ENCODE measurements at places on chromosomes 12 and 14. TPM values are rescaled to one million over a fixed set of nuclear protein-coding genes. Genes with fewer than 3 reads are reported as not detected.

The MYH6 gene
- total RNA-seq, result 138 TPM

The AEBP2 gene
- 24.3 TPM for total RNA-seq

The FGF23 gene
- not detected for total RNA-seq

The SLC4A8 gene
- not detected for total RNA-seq

The SLC38A4 gene
- 9.2 TPM for total RNA-seq

The TAS2R42 gene
- not detected for total RNA-seq

The STYK1 gene
- not detected for total RNA-seq

The EIF2S3B gene
- 0.20 TPM for total RNA-seq

The MGAT4C gene
- total RNA-seq, result not detected

GRCh38 chr12:28027328-28027727 is 54.8 kb upstream of the PTHLH start:
- DNase-seq, result no peak

DNA sequence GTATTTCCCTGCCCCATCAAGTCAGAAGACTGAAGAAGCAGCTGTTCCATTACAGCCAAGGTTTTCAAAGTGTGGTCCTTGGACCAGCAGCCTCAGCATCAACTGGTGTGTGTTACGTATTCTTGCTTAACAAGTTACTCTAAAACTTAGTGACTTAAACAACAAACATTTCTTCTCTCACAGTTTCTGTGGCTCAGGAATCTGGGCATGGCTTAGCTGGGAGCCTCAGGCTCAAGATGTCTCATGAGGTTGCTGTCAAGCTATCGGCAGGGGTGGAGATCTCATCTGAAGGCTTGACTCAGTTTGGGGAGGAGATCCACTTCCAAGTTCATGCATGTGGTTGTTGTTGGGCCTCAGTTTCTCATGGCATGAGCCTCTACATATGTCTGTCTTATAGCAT is 174.5 kb downstream of the KTN1 start:
- no peak for DNase-seq

- no peak for DNase-seq
Observed at GRCh38 chr12:126784328-126784921, 1482.5 kb upstream of the TMEM132C start.

GRCh38 chr14:101458741-101459550 is 102.3 kb upstream of the DIO3 start:
- no peak for DNase-seq

DNA sequence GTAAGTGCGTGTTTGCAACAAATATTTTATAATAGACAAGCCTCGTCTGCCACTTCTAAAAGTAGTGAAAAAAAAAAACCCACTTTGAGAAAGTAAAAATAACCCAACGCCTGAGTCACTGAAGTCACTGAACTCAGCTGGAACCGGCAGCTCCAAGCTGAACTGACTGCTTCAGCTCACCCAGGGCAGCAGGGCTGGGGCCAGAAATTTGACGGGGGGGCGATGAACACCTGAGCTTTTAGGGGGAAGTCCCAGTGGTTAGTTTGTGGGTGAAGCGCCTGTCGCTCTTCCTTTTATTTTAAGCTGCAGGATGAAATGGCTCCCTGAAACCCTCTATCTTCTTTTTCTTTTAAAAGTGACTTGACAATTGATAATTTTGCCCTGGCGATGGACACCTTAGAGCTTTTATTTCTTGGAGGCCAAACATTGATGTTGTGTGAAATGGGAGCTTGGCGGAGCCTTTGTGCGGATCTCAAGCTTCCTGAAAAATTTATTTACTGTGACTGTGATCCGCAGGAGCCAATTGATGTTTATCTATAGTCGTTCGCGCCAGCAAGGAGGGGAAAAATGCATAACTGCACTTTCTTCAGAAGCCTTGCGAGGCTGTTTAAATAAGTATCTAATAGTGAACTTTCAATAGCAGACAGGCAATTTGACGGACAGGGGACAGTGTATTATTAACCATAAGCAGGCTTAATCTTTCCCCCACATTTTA is 173.2 kb upstream of the MYL2 start:
- no peak for DNase-seq

GRCh38 chr12:95940514-95940913 is 1.9 kb downstream of the CCDC38 start:
- DNase-seq, result no peak

DNA sequence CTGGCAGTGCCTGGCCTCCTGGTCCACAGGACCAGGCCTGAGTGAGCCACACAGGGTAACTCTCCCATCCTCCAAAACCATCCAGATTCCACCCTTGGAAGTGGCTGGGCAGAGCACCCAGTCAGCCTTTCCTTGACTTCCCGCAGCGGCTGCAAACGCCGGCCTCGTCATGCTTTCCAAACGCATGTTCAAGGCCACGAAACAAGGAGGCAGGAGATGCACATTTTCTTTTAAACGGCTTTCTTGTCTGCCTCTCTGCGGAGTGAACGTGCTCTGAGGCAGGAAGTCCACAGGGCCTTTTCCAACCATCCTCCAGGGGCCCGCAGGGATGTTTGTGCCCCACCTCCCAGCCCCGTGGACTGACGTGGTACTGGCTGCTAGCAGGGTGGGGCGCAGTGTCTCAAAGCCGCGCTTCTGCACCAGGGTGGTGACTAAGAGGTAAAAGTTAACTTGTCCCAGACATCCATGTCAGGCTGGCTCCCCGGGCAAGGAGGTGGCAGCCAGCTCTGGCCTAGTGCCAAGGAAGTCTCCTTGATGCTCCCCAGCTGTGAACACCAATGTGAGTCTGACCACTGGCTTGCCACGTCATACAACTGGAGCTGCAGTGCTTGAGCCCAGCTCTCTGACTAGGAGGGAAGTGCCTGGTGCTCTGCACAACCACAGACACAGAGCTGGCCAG is 45.0 kb downstream of the KCNA5 start:
- peak; percentile 18 for DNase-seq

DNA sequence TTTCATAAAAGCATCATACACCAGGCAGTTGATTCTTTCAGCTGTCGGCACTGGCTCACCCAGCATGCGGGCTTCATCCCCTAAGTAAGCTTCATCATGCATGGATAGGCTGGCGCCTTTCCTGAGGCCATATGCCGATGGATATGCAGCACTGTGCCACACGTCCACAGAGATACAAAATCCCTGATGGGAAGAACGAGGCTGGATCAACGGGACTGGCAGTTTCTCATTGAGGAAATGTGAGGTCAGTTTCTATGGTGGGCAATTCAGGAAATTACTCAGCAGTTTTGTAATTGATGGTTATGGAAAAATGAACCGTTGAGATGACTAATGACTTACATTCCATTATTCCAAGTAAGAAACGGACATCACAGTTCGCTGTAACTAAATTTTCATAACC is 453.8 kb downstream of the TMEM121 start:
- DNase-seq, result no peak

DNA sequence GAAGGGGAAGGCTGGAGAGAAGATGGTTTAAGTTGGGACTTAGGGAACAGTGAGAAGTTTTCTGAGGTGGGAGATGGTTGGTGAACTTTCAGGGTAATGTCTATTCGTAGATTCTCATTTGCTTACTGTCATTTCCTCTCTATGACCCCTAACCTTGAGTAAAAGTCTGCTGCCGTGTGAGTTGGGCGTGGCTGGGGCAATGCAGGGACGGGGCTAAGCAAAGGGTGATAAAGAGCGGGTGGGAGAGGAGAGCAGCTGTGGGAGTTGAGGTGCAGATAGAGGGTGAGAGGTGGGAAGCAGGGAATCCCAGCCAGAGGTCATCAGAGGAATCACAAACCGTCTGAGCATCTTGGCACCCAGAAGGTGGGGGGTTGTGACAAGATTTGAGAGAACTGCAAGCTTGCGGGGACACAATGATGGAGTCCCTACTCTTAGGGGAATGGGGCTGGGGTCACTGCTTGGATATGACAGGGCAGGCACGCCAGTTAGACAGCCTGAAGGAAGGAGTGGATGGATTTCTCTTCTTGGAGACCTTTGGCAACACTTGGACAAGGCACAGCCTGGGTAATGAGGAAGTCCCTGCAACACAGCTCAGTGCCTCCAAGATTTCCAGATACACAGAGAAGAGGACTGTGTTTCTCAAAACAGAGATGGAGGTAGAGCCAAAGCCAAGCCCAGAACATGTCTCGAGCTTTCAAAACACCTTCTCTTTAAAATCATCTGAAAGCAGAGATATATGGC is 45.9 kb upstream of the CTDSP2 start:
- DNase-seq, result no peak

GRCh38 chr12:124583854-124584253 is 16.4 kb upstream of the NCOR2 start:
- no peak for DNase-seq

GRCh38 chr12:79673354-79673753 is 17.4 kb downstream of the PAWR start:
- no peak for DNase-seq

GRCh38 chr14:47657143-47657542 is 18.3 kb downstream of the MDGA2 start:
- no peak for DNase-seq

- DNase-seq, result no peak
Observed at GRCh38 chr12:7129287-7129871, 690 bp upstream of the RBP5 start.

- DNase-seq, result no peak
Observed at GRCh38 chr12:27615331-27615891, 80.8 kb upstream of the REP15 start.

DNA sequence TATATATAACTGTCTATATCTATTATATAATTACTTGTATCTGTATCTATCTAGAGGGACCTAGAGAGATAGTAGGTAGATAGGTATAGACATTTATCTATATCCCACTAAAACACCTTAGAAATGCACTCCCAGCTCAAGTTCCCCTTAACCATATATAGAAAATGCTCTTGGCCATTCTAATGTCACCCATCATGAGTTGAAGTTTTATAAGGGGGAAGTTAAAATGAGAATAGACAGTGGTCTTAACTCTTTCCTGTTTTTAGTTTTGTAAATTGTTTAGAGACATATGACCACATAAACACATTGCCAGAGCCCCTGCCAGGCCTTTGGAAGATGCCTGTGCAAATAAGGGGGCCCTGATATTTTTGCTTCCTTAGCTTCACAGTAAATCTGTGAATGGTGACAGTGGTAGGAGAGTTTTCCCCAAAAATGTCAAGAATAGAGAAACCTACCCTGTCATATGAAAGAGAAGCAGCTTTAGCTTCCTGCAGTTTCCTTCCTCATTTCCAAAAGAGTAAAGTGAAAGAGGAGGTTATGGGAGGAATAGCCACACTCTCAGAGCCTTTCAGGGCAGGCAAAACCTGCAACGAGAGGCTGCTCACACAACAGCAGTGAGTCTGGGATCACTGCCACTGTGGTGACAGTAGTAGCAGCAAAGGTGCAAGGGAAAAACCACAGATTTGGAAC is 45.5 kb downstream of the MGST1 start:
- DNase-seq, result no peak

DNA sequence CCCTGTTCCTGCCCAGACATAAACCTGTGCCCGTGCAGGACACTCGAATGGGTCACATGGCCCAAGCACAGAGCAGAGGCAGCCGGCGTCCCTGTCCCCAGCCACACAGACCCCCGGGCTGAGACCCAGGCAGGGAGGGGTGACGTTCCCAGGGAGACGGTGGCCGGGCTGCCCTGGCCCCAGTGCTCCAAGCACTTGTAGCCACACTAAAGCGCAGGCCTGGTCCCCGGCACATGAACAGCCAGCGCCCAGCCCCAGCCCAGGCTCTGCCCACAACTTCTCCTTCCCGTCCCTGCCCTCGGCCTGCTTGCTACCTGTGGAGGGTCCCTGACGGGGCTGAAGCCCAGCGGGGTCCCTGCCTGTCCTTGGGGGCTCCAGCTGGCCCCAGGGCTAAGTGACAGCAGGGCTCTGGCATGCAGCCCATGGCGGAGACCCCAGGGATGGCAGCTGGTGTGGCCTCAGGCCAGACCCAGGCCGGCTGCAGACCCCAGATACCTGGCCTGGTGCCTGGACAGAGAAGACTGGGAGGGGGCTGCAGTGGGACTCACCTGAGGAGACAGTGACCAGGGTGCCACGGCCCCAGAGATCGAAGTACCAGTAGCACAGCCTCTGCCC is 338.4 kb downstream of the TMEM121 start:
- DNase-seq, result no peak

GRCh38 chr12:109773384-109774011 is 59.7 kb downstream of the TRPV4 start:
- no peak for DNase-seq

GRCh38 chr12:121796855-121797751 is 3.6 kb upstream of the RHOF start:
- DNase-seq, result peak; percentile 97

DNA sequence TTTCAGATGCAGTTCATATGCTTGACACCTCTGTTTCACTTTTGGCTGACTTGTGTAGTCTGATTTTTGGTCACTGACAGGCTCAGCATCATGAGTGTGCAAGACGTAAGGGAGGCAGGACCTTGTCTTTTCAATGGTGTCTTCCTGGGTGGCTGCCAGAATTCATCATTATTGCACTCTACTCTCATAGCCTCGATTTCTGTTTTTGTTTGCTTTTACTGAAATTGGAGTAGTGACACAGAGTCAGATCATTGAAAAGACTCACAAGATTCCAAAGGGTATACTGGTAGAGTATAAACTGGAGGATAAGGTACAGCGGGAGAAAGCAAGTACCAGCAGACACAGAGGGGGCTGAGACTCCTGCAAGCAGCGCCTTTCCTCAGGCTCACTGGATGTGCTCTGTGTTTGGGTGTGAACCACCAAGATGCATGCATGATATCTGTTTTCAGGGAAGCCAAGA is 126.3 kb upstream of the FGD4 start:
- no peak for DNase-seq

- no peak for DNase-seq
Observed at GRCh38 chr12:48982397-48983080, 4.4 kb downstream of the WNT1 start.

- no peak for DNase-seq
Observed at GRCh38 chr12:93018610-93019009, 89.5 kb upstream of the EEA1 start.

- no peak for DNase-seq
Observed at GRCh38 chr12:56408799-56409417, 40.3 kb downstream of the TIMELESS start.

DNA sequence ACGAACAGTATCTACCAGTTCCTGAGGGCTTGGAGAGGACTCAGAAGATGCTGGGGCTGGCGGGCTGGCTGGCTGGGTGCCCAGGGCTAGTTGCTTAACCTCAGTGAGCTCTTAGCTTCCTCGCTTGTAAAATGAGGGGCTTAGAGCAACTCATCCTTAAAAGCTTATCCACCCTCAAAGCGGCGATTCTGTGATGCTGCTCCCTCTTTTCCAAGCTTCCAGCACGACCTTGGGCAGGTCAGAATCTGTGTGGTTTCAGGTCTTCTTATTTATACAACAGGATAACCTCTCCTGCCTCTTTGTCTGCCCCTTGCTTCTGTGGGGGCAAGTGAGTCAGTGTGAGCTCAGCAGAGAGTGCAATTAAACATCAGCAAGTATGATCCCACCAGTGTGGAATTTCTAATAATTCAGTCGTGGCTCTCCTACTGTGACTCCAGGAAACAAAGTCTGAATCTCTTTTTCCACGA is 281.8 kb downstream of the KSR2 start:
- DNase-seq, result peak; percentile 70

- DNase-seq, result no peak
Observed at GRCh38 chr12:14920475-14921126, 17.7 kb downstream of the ERP27 start.

Measured in psoas muscle (tissue), 8 donors.